ENCODE measurements at places on chromosomes 4 and X.

DNA sequence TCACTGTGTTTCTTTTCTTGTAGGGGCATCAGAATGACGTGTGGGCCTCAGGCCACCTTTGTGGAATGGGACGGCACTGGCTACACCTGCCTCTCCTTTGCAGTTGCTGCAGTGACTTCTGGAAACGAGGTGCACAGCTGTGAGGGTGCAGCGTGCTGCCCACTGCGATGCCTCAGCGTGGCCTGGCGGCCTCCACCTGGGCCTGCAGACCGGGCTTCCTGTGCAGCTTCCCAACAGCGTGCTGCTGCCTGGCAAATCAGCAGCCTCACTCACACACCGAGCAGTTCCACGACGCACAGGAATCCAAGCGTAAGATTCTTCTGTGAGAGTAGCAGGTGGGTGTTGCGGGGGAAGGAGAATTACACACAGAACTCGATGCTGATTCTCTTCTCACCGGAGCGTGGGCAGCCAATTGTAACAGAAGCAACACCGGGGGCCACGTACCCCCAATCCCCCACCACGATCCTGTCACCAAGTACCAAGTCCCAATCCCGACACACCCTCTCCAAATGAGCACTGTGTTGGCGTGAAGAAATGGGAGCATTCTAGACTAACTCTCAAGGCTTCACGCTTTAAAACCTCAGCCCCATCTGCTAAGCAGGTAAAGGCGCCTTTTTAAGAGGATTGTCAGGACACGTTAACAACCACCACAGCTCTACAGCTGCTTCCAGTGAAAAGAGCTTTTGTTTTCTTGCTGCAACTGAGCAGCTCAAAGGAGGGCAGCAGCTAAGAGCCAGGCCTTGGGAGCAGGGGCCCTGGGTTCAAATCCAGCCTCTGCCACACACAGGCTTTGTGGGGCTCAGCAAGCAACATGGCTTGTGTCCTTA, 16.9 kb downstream of the WDR1 start:
- peak; percentile 49 for DNase-seq

DNA sequence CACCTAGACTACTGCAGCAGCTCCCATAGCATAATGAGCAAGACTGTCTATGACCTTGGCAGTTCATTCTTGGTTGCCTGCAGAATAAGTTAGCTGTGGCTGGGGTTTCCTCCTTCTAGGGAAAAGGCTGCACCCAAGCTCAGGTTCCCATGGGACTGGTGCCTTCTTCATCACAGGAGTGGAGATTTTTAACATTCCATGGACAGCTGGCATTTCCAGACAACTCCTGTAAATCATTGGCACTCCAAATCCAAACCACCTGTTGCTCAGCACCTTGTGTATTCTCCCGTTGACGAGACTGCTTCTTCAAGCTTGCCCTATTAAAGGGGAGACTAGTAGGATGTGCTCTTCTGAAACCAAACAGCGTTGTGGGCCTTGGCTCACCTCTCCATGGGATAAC, 7.8 kb upstream of the NUP54 start:
- no peak for DNase-seq

DNA sequence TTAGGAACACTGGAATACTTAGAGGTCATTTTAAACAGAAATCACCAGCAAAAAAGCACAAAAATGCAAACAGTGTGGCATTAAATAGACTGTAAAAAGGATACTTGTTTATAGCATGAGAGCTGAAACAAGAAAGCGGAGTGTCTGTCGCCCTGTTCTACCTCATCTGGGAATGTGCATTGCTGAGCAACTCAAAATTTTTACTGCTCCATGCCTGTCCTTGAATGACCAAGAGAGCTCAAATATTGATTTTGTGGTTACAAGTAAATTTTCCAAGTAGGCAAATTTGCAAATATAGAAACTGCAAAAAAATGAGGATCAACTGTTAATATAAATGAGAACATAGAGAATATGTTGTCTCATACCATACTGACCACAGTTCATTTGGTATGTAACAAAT, 25.5 kb downstream of the AP1AR start:
- no peak for DNase-seq

- DNase-seq = no peak
Measured at GRCh38 chr4:89823416-89823815, 13.5 kb downstream of the SNCA start.

All from head of caudate nucleus (tissue), 42 donors.